Ecto neural progenitor cell (in vitro differentiated cells): ENCODE measurements at places on chromosomes 1 and 21.
A peak's percentile ranks its signal among the peaks of the same experiment; 100 is the strongest.

DNA sequence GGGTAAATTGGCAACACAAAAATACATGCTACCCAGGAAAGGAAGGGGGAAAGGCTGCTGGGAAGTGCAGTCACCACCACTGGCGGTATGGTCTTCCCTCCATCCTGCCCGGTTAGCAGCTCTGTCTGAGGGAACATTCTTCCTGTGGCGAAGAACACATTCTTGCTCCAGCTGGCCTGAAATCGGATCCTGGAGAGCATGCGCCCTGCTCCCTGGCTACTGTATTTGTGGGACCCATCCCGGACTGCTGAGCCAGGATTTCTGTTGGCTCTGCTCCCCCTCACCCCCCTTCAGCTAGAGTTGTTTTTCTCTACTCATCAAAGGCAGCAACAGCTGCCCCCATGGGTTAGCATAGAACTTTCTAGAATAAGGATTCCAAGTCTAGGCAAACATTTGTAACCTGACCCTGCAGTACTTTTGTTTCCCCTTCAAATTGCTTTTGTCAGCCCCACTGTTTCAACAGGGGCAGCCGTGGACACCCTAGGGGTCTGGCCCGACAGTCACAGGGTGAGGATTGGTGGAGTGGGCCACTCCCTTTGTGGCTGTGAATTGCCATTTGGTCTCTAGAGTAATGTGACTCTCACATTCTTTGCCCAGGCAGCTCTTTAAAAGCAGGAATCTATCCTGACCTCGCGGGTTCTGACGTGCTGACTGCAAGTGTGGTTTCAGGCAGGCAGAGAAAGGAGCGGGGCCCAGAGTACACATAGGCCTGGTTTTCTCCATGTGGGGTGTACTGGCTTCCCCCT, 157.7 kb downstream of the TOMM20 start:
- peak; percentile 55 for DNase-seq

GRCh38 chr1:39344394-39345154, 140.1 kb downstream of the MACF1 start:
- no peak for DNase-seq

- no peak for DNase-seq
These were observed 11.6 kb upstream of the OR2G2 start for GRCh38 chr1:247576514-247576913.

DNA sequence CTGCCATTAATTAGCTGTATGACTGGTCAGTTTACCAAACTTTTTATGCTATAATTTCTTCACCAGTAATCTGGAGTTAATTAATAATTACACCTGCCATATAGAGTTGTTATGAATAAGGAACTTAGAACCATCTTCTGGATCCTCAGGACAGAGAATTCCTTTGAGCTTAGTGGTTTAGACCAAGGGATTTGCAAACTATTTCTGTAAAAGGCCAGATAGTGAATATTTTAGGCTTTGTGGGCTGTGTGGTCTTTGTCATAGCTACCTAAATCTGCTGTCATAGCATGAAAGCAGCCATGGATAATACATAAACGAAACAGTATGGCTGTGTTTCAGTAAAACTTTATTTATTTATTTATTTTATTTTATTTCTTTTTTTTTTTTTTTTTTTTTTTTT, 9.0 kb downstream of the TIMM17A start:
- no peak for DNase-seq

GRCh38 chr1:166086113-166086883, 80.5 kb downstream of the FAM78B start:
- peak; percentile 24 for DNase-seq

GRCh38 chr1:10253755-10254154, 43.4 kb downstream of the KIF1B start:
- no peak for DNase-seq

- peak; percentile 65 for DNase-seq
These were observed 149.0 kb downstream of the TGFBR3 start for GRCh38 chr1:91736715-91737615.

DNA sequence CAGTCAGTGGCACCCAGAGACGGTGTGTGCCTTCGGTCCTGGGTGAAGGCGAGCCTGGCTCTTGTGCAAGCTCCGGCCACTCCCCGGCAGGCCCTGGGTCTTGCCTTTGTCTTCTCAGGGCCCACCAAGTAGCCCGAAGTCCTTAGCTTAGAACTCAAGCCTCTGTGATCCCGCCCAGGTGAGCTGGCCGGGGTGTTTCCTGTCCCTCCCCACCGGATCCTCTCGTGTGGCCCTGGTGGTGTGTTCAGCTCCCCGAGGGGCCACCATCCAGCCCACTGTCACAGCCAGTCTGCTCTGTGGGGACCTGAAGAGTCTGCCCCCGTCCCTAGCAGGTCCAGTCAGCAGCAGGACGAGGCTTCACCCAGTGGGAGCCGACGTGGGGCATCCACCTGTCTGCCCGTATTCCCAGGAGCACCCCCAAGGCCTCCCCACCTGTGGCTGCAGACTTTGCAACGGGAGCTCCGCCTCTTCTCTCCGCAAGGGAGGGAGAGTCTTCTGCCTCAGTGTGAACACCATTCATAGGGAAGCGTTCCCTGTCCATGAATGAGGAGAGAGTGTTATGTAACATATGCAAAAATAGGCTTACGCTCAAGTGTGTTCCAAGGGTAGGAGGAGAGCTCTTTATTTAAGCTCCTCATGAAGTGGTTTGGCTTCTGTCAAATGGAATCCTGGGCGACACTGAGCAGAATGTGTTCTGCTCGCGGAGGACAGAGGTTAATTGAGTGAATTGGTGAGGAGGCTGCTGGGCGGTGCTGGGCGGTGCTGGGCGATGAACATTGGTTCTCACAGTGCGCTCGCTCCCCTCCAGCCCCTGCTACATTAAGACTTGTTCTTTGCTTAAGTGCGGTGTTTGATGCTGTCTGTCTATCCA, 108.9 kb downstream of the CRYAA start:
- no peak for DNase-seq

GRCh38 chr1:202323731-202324130, 18.0 kb downstream of the UBE2T start:
- DNase-seq, result no peak

DNA sequence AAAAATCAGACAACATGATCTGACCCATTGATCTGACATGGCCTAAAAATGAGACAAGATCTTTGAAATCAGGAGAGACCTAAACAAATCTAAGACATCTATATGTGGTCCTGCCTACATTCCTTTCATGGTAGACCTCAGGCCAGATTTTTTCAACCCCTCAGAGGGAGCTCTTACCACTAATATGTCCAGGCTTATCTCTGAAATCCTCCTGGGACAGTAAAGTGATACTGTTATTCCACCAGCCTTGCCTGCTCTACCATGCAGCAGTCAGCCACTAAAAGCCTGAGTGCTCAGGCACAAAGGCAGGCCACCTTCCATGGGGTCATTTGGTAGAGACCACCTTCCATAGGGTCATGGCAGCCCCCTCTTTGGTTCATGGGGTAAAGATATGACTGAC, 126.9 kb downstream of the TBX15 start:
- no peak for DNase-seq

- no peak for DNase-seq
These were observed 65.9 kb downstream of the SLC37A1 start for GRCh38 chr21:42579456-42580075.

DNA sequence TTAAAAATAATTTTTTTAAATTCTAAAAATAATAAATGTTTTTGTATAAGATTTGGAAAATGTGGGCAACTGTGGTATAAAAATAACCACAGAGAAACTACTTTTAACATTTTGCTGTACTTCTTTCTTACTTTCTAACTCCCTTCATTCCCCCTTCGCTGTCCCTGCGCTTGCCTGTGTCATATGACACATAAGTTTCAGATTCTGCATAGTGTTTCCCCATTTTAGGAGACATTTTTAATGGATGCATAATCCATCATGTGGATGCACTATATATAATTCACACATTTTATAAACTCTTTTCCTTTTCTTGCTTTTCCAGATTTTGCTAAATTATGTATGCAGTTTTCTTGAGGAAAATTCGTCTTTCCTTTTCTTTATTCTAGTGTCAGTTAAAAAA, 16.3 kb downstream of the ATG4C start:
- DNase-seq, result no peak

DNA sequence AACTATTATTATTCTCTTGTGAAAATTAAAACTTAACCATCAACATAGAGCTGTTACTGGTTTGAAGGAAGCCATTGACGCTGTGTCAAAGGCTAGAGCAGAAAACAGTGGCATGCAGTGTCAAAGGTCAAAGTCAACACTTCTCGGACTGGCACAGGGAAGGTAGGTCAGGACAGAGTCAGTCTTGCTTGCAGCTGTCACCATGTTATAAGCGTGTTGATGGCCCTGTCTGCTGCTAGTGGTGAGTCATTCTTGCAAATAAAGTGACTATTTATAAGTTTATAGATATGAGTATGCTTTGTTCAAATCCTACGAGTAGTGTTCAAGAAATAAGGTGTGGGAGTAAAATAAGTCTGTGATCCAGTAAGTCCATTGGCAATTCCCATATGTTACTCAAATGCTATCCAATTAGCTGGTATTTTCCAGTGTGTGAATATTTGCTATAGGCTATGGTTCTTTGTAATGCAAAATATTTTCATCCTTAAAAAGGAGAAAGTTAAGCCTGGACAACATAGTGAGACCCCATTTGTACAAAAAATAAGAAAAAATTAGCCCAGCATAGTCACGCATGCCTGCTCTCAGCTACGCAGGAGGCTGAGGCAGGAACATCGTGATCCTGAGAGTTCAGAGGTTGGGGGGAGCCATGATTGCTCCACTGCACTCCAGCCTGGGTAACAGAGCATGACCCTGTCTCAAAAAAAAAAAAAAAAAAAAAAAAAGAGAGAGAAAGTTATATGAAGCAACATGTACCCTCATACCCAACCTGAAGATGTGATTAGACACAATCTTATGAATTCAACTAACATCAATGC, 26.3 kb upstream of the TINAGL1 start:
- DNase-seq, result no peak

DNA sequence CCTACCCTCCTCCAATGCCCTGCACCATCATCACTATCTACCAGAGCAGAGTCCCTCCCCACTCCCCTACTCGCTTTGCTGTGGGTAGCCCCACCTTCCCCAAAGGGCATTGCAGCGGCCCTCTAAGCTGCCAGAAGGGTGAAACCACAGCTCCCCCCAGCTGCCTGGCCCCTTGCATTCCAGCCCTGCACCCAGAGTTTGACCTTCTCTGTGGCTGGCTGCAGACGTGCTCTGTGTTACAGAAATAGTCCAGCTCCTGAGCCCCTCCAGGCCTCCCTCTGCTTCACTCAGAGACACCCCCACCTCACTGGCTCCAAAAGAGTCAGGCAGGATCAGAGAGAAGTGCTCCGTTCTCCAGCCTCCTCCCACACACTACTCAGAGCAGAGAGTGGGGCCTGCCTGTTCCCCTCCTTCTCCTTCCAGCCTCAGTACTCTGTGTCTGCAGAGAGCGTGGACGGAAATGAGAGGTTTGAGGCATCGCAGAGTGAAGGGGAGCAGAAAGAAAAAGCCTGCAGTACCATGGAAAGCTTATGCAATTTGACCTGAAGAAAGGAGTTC, 63.2 kb downstream of the PLEKHA6 start:
- DNase-seq, result no peak

- DNase-seq, result no peak
These were observed 31.4 kb downstream of the IFI16 start for GRCh38 chr1:159040893-159041724.

DNA sequence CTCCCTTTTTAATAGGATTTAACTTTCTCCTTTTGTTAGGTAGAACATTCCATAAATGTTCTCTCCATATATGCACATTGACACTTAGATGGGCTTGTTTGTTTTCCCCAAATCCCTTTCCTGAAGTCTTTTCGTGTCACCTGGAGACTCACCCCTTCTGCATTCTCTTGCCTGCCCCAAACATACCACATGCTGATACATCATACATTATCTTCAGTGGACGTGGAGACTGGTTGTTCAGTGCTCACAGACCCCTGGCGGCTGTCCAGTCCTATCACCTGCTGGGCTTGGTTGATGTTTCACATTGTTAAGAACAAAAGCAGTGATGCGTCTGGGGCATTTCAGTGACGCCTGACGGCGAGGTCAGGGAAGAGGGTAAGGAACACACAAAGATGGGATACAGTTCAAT, 22.2 kb downstream of the FMOD start:
- peak; percentile 57 for DNase-seq

DNA sequence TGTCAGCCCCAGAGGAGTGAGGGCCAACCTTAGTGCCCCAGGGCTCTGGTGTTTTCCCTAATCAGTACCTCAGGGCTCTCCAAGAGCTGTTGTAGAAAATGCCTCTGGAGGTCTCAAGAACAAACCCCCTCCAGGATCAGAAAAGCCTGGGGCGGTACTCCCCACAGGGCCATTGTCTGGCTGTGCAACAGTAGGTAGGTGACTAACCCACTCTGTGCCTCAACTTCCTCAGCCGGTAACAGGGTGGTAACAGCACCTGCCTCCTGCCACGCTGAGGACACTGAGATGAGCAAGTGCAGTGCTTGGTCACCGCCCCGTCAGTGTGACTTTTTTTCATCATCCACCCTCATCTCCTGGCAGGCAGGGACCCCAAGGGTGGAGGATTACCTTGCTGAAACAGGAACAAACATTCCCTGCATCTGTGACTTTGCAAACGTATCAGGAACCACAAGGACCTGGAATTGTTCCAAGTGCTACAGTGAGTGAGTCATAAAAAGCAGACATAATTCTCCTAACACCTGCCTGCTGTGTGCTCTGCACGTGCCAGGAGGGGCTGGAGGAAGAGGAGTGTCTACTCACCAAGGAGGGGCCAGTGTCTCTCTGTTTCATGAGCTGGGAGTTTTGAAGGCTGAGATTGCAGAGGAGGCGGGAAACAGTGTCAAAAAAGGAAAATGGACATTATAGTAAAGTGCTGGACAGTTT, 440.8 kb downstream of the NPHP4 start:
- DNase-seq, result no peak
